ENCODE measurements at places on chromosomes 16 and 17. TPM values are rescaled to one million over a fixed set of nuclear protein-coding genes. Genes with fewer than 3 reads are reported as not detected.

GEMIN4 gene
- total RNA-seq, result 7.9 TPM

RAB26 gene
- total RNA-seq, result 0.49 TPM

KRTAP1-1 gene
- total RNA-seq, result not detected

ABCA3 gene
- 67.6 TPM for total RNA-seq

CHST5 gene
- 0.19 TPM for total RNA-seq

B3GNT9 gene
- 1.3 TPM for total RNA-seq

GNAO1 gene
- not detected for total RNA-seq

C16orf92 gene
- not detected for total RNA-seq

PRCD gene
- total RNA-seq, result 0.49 TPM

FN3K gene
- 10.8 TPM for total RNA-seq
